ENCODE measurements at places on chromosomes 13 and 19.

GRCh38 chr13:97438856-97439595, 5.1 kb downstream of the RAP2A start:
- no peak for DNase-seq

- no peak for DNase-seq
Measured at GRCh38 chr13:48255954-48256353, 22.9 kb downstream of the ITM2B start.

DNA sequence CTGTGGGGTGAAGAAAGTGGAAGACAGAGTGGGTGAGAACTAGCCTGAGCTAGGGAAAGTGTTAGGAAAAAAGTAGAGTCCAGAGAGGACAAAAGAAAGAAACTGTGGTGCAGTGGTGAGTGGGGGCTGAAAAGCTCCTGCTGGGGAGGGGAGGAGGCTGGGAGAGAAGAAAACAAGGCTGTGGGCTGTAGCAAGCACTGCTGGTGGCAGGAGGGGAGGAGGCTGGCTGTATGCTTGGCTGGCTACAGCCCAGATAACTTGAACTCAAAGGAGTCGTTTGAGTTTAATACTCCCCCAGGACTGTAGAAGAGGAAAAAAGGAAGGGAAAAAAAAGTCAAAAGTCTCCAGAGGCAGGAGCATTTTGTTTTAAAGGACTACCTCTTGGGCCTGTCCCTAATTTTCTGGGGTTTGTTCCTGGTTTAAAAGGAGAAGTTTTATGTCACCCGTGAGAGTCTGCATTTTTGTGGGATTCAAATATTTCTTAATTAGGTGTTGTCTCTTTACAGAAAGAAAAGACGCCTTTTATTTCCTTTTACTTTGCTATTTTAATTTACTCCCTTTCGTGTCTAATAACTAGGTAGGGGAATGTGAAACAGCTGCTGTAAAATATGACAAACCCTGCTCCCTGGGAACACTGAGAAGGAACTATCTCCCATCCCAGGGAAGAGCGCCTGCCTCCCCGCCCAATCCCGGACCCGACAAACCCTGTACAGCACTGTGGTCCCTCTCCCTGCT, 21.7 kb downstream of the ZIC5 start:
- peak; percentile 20 for DNase-seq

GRCh38 chr13:44894001-44894770, 95.1 kb downstream of the NUFIP1 start:
- DNase-seq: no peak

GRCh38 chr19:37763488-37763887, 15.9 kb downstream of the ZNF573 start:
- DNase-seq: no peak

DNA sequence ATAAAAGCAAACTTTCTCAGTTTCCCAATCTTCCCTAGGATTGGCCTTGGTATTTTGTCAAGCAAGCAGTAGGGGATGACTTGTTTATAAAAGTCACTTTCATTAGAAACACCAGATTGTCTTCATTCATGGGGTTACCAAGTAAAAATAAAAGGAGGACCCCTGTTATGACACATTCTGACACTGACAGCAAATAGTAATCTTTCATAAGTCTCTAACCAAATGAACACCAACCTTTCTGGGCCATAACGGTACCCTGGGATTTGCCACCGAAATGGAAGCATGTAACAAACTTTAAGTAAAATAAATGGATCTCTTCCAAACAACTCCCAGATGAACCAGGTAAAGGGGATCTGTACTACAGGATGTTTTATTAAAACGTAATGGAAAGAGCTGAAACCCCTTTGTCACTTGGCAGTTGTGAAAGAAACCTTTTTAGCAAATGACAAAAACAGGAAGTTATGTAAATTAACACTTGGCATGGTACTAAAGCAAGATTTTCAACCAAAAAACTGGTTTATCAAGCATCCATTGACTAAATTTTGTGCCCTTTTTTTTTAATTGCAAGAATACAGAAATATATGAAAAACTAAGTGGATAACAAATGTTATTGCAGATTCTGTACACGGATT, 335.6 kb downstream of the RBM26 start:
- no peak for DNase-seq

DNA sequence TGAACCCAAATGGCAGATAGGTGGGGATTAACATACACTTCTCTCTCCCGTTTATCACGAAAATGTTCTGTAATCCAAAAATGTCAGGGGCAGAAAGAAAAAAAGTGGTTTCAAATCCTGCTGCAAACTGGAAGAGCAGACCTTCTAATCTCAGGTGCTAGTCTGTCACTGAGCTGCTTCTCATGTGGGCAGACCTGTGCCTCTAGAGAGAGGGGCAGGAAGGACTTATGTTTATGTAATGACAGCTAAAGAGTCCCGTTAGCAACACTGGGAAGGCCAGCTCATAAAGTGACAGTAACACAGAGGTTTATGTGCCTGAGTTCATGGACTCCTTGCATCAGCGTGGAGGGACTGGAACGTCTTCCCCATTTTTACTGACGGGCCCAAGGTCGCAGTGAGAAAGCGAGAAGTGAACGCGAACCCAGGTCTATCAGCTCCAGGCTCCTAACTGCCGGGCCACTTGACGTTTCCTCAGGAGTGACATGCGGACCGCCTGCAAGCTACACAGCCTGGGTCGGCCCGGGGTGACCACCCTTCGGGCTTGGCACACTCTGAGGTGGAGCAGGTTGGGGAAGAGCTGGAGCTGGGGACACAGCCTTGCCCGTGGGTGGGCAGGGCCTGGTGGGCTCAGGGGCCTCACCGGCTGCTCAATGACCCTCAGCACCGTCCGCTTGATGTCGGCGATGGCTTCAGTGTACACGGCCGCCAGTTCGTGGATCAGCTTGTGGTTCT, 9.6 kb upstream of the RSPH6A start:
- DNase-seq: no peak

DNA sequence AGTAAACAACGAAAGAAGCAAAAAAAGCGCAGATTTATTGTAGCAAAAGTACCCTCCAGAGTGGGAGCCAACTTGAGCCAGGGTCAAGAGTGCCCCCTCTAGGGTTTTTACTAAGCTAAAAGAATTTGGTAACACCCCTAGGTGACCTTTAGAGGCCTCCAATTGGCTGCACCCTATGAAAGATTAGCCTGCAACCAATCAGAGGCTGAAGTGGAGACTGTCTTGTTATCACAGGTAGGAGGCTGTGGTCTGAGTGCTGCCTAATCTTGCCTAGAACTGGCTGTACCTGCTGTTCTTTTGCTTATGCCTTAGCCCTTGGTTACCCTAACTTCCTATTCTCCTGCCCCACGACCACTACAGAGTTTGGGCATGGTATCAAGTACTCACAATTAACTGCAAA, 38.3 kb downstream of the ANKRD10 start:
- DNase-seq: no peak

GRCh38 chr19:47433121-47433520, 13.8 kb upstream of the MEIS3 start:
- DNase-seq: no peak

DNA sequence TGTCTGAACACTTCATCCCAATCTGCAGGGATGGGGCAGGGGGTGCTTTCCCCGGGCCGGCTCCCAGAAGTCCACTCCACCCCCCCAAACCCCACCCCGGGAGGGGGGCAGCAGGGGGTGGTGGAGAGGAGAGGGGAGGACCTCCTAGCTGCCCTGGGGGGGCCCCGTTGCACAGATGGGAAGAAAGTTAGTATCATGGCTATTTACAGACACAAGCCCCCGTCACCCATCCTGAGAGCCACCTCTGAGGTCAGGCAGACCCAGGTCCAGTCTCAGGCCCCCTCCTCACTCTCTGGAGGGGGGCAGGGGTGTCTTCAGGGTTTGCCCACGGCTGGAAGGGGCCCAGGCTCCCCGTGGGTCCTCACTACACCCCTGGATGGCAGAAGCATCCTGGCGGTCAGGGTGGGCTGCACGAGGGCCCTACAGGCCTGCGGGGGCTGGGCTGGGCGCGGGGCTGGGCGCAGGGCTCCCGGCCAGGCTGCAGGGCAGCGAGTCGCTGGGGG, 5.8 kb upstream of the REXO1 start:
- DNase-seq: no peak

GRCh38 chr13:63636316-63636993, 2220.8 kb upstream of the PCDH20 start:
- DNase-seq: peak; percentile 7

GRCh38 chr19:40270362-40271089, 14.6 kb downstream of the AKT2 start:
- DNase-seq: no peak

DNA sequence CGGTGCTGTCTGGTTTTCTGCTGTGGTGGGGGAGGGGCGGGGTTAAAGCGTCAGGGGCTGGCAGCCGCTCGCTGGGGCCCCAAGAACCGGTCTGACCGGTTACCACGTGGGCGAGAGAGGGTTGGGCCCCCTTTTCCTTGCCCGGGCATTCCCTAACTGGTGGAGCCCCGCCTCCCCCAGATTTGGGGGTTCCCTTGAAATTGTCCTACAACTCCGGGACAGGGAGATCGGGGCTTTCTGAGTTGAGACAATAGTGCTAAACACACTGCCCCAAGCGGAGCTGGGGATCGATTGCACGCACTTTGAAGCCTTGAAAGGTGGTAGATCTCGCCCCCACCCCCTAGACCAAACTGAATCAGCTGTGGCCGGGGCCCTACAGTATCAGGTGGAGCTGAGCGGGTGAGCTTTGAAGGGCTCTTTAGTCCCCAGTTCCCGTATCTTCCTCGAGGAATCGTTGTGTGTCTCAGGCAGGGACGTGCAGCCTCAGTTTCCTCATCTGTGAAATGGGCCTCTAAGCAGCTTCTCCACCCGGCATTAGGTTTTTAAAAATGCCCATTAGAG, 4.8 kb downstream of the IER2 start:
- DNase-seq: peak; percentile 61

GRCh38 chr13:47332149-47332548, 435.3 kb upstream of the HTR2A start:
- DNase-seq: no peak

- DNase-seq: no peak
Measured at GRCh38 chr13:30346153-30346788, 38.9 kb upstream of the KATNAL1 start.

DNA sequence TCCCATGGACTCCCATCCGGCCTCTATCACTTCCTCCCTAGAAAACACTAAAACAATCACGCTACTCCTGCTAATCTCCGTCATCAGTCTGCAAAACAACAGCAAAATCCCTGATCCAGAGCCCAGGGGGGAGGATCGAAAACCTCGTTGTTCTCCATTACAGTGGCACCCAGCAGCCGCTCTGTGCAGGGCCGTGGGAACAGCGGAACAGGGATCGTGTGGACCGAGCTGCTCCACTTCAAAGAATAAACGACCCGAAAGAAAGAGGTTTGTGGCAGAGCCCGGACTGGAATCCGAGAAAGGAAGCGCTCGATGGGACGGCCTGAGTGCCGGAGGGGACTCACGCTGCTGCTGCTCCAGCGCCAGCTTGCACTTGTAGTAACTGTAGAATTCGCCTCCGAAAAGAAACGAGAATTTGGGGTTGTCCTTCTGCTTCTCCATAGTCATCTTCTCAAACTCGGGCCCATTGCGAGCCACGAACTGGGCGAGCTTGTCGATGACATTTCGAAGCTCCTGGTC, 652 bp downstream of the CHERP start:
- no peak for DNase-seq

DNA sequence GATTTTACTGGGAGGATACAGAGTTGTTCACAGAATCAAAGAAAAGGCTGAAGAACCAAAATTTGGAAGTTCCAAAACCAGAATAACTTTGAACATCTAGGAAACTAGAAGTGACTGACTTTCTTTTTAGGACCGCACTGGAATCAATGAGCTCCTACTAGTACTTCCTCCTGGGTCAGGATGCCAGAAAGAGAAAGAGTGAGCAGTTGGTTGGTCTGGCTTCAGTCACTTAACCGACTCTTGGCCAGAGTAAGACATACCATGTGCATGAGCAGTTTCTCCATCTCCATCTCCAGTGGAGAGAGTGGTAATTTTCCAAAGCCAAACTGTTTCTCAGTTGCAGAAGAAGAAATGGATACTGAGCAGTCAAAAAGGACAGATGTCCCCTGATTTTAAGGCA, 27.1 kb upstream of the MTUS2 start:
- no peak for DNase-seq

DNA sequence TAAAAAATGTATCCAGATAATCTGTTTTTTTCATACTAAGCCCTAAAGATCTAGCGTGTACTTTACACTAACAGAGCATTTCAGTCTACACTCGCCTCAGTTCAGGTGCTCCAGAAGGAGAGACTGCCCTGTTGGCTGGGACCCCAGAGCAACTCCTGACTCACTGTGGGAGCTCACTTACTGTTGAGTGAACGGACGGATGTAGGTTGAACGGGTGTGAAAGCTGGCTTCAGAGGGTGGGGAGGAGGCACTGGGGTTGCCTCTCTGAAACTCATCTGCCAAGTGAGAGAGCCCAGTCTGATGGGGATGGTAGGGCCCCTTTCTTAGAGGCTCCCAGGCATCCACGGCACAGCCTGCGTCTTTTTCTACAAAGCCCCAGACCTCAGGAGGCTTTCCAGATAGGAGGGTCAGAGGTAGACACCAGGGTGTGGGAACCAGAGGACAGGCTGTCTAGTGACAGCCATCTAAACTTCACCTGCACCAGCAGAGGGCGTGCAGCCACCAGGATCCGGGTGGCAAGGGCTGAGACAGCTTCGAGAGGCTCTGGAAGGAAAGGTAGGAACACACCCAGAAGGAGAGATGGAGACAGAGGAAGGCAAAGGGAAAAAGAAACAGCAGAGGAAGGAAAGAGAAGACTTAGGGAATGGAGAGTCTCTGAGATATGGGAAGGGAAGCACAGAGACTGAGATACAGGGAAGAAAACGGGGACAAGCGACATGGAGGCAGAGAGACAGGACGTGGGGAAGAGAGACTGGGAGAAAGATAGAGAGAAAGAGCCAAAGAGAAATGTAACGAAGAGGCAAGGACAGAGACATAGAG, 3.7 kb downstream of the KASH5 start:
- peak; percentile 74 for DNase-seq

DNA sequence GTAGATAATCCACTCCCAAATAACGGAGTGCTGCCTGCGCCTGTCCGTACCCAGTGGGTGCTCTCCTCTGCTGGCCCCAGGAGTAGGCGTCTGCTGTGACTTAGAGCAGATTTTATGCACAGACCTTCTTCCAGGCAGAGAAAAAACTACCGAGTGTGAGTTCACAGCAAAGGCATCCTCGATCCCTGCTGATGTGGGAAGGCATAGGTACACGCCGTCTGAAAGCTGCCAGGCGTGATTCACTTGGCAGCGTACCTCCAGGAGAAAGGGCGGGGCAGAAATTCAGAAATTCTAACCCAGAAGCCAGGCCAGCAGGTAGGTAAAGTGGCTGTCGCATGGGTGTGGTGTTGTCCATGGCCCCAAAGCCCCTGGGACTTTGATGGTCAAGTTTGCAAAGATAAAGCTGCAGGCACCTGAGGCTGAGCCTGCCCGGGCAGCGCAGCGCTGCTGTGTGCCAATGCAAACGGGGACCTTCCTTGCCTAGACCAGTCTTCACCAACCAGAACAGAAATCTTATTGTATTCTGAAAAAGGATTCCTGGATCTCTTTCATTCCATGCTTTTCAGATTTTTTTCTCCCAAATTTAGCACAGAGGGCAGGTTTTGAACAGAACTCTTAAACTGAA, 36.3 kb downstream of the COL4A2 start:
- no peak for DNase-seq
